Lower lobe of right lung (tissue), 2 donors: ENCODE measurements at places on chromosomes 11 and 22. TPM values are rescaled to one million over a fixed set of nuclear protein-coding genes. Genes with fewer than 3 reads are reported as not detected.

Gene OR5A1
- not detected for total RNA-seq

GRCh38 chr11:6094186-6094585 lies 13.3 kb upstream of the OR56B4 start:
- H3K4me1 ChIP-seq: no peaks in the 10 kb centered on the region
- H3K27me3 ChIP-seq: no peaks in the 10 kb centered on the region
- no peak overlapping the region for H3K27ac ChIP-seq
- no peak for DNase-seq
- no peak overlapping the region for H3K4me3 ChIP-seq
- H3K36me3 ChIP-seq: no peaks in the 10 kb centered on the region

- H3K27ac ChIP-seq: no peak overlapping the region
- DNase-seq: no peak
- peaks cover 16% of the 10 kb centered on the region for H3K36me3 ChIP-seq
Observed at GRCh38 chr22:26547426-26547825, 35.2 kb upstream of the TFIP11 start.

DNA sequence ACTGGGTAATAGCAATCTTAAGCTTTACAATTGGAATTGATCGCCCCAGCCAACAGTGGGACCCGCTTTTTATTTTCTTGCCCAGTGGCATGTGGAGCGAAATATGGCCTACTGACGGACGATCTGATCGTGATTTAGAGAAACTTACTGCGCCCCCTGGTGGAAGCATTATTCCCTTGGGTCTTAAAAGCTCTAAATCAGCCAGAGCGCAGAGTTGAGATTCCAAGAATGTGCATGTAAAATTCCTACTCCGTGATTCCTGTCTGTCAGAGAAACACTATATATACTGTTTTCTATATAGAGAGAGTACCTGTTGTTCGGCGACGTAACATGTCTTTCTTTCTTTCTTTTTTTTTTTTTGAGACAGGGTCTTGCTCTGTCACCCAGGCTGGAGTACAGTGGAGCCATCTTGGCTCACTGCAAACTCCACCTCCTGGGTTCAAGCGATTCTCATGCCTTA lies 3.7 kb upstream of the DPF2 start:
- peak; percentile 76 for DNase-seq
- H3K27me3 ChIP-seq: no peaks in the 10 kb centered on the region
- H3K4me1 ChIP-seq: peaks cover 20% of the 10 kb centered on the region
- H3K4me3 ChIP-seq: no peak overlapping the region

- H3K4me3 ChIP-seq: no peak overlapping the region
- peak; percentile 30 for DNase-seq
- peaks cover 10% of the 10 kb centered on the region for H3K36me3 ChIP-seq
- no peak overlapping the region for H3K27ac ChIP-seq
Observed at GRCh38 chr22:47054231-47055072, 292.0 kb downstream of the TBC1D22A start.

- peaks cover 37% of the 10 kb centered on the region for H3K27me3 ChIP-seq
- peaks cover 17% of the 10 kb centered on the region for H3K4me1 ChIP-seq
- no peaks in the 10 kb centered on the region for H3K36me3 ChIP-seq
- no peak for DNase-seq
- H3K27ac ChIP-seq: no peak overlapping the region
- H3K4me3 ChIP-seq: no peak overlapping the region
Observed at GRCh38 chr11:117799634-117800033, 2.6 kb upstream of the DSCAML1 start.

Gene GGTLC2
- 2.7 TPM for total RNA-seq

Gene PRAME
- not detected for total RNA-seq

DNA sequence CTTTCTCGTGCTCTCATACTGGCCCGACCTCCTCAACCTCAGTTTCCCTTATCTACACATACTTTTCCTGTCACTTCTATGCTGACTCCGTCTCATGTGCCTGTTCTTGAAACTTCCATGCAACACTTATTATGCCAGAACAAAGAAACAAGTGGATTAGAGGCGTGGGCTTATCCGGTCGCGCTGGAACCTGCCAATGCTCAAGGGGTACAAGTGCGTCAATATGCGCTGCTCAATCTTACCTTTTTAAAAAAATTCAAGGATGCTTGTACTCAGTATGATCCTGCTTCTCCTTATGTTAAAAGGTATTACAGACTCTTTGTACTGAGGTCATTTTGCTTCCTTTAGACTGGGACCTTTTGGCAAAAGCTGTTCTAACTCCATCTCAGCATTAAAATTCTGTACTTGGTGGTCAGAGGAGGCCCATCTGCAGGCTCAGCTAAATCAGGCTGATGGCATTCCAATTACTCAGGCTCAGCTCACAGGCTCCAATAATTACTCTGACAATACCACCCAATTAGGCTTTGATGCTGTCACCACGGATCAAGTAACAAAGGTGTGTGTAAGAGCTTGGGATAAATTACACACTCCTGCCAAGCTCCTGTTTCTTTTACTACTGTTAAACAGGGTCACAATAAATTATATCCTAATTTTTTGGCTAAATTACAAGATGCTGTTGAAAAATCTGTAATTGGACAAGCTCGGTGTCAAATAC lies 26.3 kb upstream of the ALDH3B2 start:
- H3K36me3 ChIP-seq: no peaks in the 10 kb centered on the region
- H3K4me1 ChIP-seq: no peaks in the 10 kb centered on the region
- H3K4me3 ChIP-seq: no peak overlapping the region
- H3K27me3 ChIP-seq: peaks cover 5% of the 10 kb centered on the region
- DNase-seq: no peak

Gene DMC1
- 0.97 TPM for total RNA-seq

- peaks cover 36% of the 10 kb centered on the region for H3K27me3 ChIP-seq
- no peak overlapping the region for H3K27ac ChIP-seq
- H3K4me1 ChIP-seq: no peaks in the 10 kb centered on the region
- peak; percentile 19 for DNase-seq
- no peak overlapping the region for H3K4me3 ChIP-seq
Observed at GRCh38 chr22:40009951-40010671, 15.4 kb downstream of the FAM83F start.

Gene C11orf87
- total RNA-seq: 0.09 TPM

Gene ADAMTS8
- 23.0 TPM for total RNA-seq

DNA sequence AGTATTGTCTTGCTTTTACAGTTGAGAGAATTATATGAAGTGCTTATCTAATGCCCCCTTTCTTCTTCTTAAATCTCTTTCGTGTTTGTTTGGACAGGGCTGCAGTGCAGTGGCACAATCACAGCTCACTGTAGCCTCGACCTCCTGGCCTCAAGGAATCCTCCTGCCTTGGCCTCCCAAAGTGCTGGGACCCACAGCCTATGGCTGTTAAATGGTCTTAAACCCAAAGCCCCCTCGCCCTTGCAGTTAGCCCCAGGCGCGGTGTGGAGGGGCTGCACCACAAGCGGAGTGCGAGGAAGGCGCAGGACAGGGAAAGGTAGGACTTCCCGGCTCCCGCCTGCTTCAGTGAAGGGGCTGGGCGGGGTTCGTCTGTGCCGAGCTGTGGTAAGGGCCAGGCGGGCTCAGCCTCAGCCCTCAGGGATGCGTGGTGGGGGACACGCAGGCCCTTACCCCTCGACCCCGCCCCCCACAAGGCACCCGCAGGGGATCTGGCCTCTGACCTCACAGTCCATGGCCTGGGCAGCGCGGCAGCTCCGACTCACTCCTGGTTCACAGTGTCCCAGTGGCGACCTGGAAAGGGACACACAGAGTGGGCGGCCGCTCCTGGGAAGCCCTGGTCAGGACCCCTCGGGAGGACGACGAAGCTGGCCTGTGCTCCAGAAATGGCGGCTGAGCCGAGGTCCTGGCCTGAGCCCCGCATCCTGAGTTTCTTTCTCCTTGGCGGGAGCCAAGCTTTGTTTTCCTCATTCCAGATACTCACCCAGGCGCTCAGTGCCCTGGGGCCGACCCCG lies 24.5 kb downstream of the BID start:
- no peaks in the 10 kb centered on the region for H3K27me3 ChIP-seq
- no peaks in the 10 kb centered on the region for H3K4me1 ChIP-seq
- DNase-seq: no peak
- no peak overlapping the region for H3K27ac ChIP-seq
- H3K36me3 ChIP-seq: no peaks in the 10 kb centered on the region

Gene OR4D6
- total RNA-seq: not detected

DNA sequence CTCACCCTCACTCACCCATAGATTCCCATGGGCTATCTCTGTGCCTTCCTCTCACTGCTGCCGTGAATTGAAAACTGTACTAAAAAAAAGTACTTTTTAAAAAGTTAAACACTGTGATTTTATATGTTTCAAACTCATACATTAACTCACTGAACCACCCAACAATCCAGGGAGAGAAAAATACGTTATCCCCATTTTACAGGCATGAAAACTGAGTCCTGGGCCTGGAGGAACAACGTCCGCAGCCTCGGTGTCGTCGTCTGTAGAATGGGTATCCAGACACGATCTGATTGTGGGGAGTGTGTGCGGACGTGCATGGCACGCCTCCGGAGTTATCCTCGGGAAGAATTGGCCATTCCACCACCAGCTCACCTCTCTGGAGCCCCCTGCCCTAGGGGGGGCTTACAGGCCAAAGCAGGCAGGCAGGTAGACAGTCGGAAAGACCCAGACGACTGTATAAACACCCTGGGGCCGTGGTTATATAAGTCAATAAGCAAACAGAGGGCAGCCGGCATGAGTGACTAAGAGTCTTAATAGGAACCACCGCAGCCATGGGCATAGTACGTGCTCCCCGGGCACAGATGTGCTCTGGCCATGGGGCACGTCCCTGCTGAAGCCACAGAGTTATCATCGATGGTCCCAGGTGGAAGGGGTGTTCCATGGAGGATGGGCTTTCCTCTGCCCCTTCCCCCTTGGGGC lies 7.1 kb upstream of the PDGFB start:
- no peaks in the 10 kb centered on the region for H3K36me3 ChIP-seq
- H3K4me3 ChIP-seq: no peak overlapping the region
- peaks cover 17% of the 10 kb centered on the region for H3K27me3 ChIP-seq
- H3K4me1 ChIP-seq: peaks cover 68% of the 10 kb centered on the region

Gene SCGB2A2
- total RNA-seq: not detected

DNA sequence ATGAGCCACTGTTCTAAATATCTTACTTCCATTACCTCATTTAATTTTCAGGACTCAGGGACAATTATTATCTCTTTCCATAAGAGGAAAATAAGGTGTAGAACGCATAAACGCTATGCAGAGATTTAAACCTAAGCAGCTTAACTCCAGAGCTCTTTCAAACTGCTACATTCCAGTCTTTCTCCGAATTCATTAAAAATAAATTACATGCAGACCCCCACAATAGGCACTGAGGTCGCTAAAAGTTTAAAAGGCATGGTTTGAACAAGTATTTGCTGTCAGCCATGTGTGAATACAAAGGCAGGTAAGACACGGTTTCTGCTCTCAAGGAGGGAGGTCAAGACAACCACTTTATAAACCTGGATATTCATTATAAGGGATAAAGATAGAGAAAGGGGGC lies 983 bp downstream of the NARS2 start:
- H3K27me3 ChIP-seq: no peaks in the 10 kb centered on the region
- peak overlapping the region; percentile 80 for H3K4me3 ChIP-seq
- no peak for DNase-seq
- peaks cover 17% of the 10 kb centered on the region for H3K36me3 ChIP-seq
- H3K27ac ChIP-seq: peak overlapping the region; percentile 85

GRCh38 chr22:19728271-19728670 lies 4.9 kb downstream of the GP1BB start:
- H3K27me3 ChIP-seq: peaks cover 19% of the 10 kb centered on the region
- H3K4me1 ChIP-seq: peaks cover 16% of the 10 kb centered on the region
- H3K36me3 ChIP-seq: no peaks in the 10 kb centered on the region
- no peak overlapping the region for H3K27ac ChIP-seq
- DNase-seq: no peak
- H3K4me3 ChIP-seq: no peak overlapping the region

DNA sequence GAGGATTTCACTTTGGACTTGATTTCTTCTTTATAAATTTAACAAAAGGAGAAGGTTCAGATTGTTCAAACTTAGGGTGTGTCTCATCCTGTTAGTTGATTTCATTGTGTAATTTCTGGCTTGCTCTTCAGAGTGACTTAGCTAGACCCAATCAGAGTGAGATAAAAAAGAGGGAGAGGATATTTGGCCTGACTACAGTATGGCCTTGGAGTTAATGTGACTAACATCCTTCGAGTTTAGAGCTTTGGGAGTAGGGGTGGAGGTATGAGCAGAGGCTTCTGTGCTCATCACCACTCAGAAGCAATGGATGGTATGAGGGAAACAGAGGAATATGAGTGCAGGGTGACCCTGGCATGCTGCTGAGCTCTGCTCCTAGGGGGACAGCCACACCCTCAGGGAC lies 114.2 kb downstream of the ME3 start:
- H3K36me3 ChIP-seq: no peaks in the 10 kb centered on the region
- no peaks in the 10 kb centered on the region for H3K27me3 ChIP-seq
- no peak overlapping the region for H3K4me3 ChIP-seq
- peaks cover 25% of the 10 kb centered on the region for H3K4me1 ChIP-seq
- peak overlapping the region; percentile 70 for H3K27ac ChIP-seq
- DNase-seq: no peak

- H3K27me3 ChIP-seq: no peaks in the 10 kb centered on the region
- no peak for DNase-seq
- H3K27ac ChIP-seq: no peak overlapping the region
- peaks cover 36% of the 10 kb centered on the region for H3K4me1 ChIP-seq
- H3K36me3 ChIP-seq: no peaks in the 10 kb centered on the region
Observed at GRCh38 chr22:28373831-28374230, 305.8 kb downstream of the TTC28 start.

- H3K27ac ChIP-seq: no peak overlapping the region
- no peaks in the 10 kb centered on the region for H3K4me1 ChIP-seq
- DNase-seq: peak; percentile 37
- H3K4me3 ChIP-seq: no peak overlapping the region
- H3K27me3 ChIP-seq: no peaks in the 10 kb centered on the region
- no peaks in the 10 kb centered on the region for H3K36me3 ChIP-seq
Observed at GRCh38 chr11:28566339-28567089, 458.3 kb downstream of the METTL15 start.

DNA sequence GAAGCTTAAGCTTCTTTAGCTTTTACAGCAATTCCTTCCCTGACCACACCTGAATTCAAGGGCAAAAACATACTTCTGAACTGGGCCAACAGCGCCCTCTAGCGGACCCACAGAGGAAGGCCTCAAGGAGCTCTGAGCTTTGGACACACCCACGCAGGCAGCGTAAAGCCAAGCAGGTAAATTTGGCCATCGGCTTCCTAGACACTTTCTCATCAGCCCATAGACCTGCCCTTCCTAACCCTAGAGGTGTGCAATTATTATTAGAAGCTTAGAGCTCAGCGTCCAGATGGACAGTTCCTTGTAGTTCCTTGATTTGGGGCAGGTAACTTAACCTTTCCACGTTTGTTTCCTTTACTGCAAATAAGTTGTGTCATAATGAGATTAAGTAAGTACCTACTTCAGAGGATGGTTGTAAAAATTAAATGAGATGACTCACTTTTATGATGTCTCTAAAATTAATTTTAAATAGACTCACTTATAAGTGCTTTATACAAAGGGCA lies 25.7 kb upstream of the HMGXB4 start:
- no peak overlapping the region for H3K4me3 ChIP-seq
- DNase-seq: peak; percentile 79
- no peak overlapping the region for H3K27ac ChIP-seq
- H3K27me3 ChIP-seq: peaks cover 9% of the 10 kb centered on the region

GRCh38 chr22:28299753-28300152 lies 379.9 kb downstream of the TTC28 start:
- no peak for DNase-seq
- H3K27me3 ChIP-seq: no peaks in the 10 kb centered on the region

Gene APLP2
- 582 TPM for total RNA-seq

GRCh38 chr22:45314054-45314721 lies 4.5 kb downstream of the FAM118A start:
- no peak overlapping the region for H3K27ac ChIP-seq
- H3K36me3 ChIP-seq: no peaks in the 10 kb centered on the region
- no peak for DNase-seq
- peaks cover 50% of the 10 kb centered on the region for H3K4me1 ChIP-seq
- H3K27me3 ChIP-seq: no peaks in the 10 kb centered on the region

Gene PRR33
- not detected for total RNA-seq

Gene MRGPRE
- not detected for total RNA-seq

GRCh38 chr22:29795663-29796062 lies 28.5 kb downstream of the UQCR10 start:
- no peaks in the 10 kb centered on the region for H3K27me3 ChIP-seq
- H3K27ac ChIP-seq: no peak overlapping the region
- no peak overlapping the region for H3K4me3 ChIP-seq
- peaks cover 80% of the 10 kb centered on the region for H3K36me3 ChIP-seq
- no peak for DNase-seq
